ENCODE measurements at places on chromosomes 1 and 21. TPM values are rescaled to one million over a fixed set of nuclear protein-coding genes. Genes with fewer than 3 reads are reported as not detected.

GRCh38 chr1:153796786-153797659 is 21.8 kb downstream of the SLC27A3 start:
- DNase-seq: peak; percentile 78
- no peaks in the 10 kb centered on the region for H3K27me3 ChIP-seq
- H3K4me1 ChIP-seq: no peaks in the 10 kb centered on the region

- no peaks in the 10 kb centered on the region for H3K4me1 ChIP-seq
- peak overlapping the region; percentile 53 for H3K27ac ChIP-seq
- H3K36me3 ChIP-seq: no peaks in the 10 kb centered on the region
- H3K27me3 ChIP-seq: no peaks in the 10 kb centered on the region
- DNase-seq: no peak
Observed at GRCh38 chr1:206445911-206446356, 24.3 kb upstream of the IKBKE start.

GRCh38 chr1:44514673-44515072 is 109.6 kb downstream of the RNF220 start:
- no peaks in the 10 kb centered on the region for H3K4me1 ChIP-seq
- no peak overlapping the region for H3K27ac ChIP-seq
- H3K36me3 ChIP-seq: no peaks in the 10 kb centered on the region
- peaks cover 8% of the 10 kb centered on the region for H3K27me3 ChIP-seq
- H3K4me3 ChIP-seq: no peak overlapping the region
- DNase-seq: no peak

GRCh38 chr1:117732065-117732797 is 126.4 kb downstream of the TENT5C start:
- peaks cover 10% of the 10 kb centered on the region for H3K4me1 ChIP-seq
- no peaks in the 10 kb centered on the region for H3K27me3 ChIP-seq
- H3K4me3 ChIP-seq: no peak overlapping the region
- DNase-seq: no peak
- H3K27ac ChIP-seq: no peak overlapping the region
- no peaks in the 10 kb centered on the region for H3K36me3 ChIP-seq

DNA sequence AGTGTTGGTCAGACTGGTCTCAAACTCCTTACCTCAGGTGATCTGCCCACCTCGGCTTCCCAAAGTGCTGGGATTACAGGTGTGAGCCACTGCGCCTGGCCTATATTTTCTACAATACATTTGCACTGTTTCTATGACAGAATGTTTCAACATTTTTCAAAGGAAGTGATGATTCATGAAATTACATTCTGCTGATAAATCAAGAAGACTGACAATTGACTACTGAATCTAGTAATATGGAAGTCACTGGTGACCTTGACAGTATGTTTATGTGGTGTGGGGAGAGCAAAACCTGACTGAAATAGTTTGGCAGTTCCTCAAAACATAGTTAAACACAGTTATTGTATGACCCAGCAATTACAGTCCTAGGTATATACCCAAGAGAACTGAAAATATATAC is 18.1 kb downstream of the LRIF1 start:
- H3K4me1 ChIP-seq: no peaks in the 10 kb centered on the region
- H3K27ac ChIP-seq: no peak overlapping the region
- peaks cover 35% of the 10 kb centered on the region for H3K36me3 ChIP-seq
- DNase-seq: no peak
- no peaks in the 10 kb centered on the region for H3K27me3 ChIP-seq
- no peak overlapping the region for H3K4me3 ChIP-seq

DNA sequence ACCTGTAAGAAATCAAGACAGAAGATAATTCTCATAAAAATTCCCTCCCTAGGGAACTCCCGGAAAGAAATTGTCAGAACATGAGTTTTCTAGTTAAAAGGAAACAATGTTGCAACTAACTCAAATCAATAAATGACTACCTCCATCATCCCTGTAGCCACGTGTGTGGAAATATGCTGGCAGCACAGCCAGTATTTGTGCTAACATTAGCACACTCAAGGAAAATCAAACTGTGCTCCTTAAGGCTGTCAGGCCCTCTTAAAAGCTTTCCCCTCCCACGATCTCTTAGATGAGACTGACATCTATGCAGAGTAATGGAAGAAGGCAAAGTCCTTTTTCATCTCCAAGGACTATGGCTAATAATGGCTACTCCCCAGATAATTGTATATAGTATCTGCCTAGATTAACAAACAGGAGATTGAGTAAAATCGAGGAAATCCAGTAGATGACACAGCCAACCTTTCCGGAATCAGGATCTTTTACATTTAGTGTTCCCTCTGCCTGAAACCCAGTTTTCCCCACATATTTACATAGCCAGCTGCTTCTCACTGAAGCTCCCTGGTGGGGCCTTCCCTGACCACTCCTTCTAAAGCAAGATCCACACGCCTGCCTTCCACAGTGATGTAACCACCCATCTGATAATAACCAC is 50.9 kb upstream of the NR5A2 start:
- no peak overlapping the region for H3K27ac ChIP-seq
- H3K27me3 ChIP-seq: peaks cover 4% of the 10 kb centered on the region
- H3K4me3 ChIP-seq: no peak overlapping the region
- H3K4me1 ChIP-seq: no peaks in the 10 kb centered on the region
- H3K36me3 ChIP-seq: no peaks in the 10 kb centered on the region

- DNase-seq: no peak
- H3K27me3 ChIP-seq: peaks cover 16% of the 10 kb centered on the region
Observed at GRCh38 chr1:2411801-2412394, 466 bp downstream of the PEX10 start.

GRCh38 chr21:33019885-33020557 is 5.7 kb upstream of the OLIG2 start:
- peak overlapping the region; percentile 24 for H3K4me3 ChIP-seq
- DNase-seq: no peak
- peaks cover 11% of the 10 kb centered on the region for H3K4me1 ChIP-seq
- H3K36me3 ChIP-seq: no peaks in the 10 kb centered on the region

GRCh38 chr1:226083302-226084101 is 21.0 kb downstream of the H3-3A start:
- H3K27ac ChIP-seq: peak overlapping the region; percentile 79
- DNase-seq: peak; percentile 88
- peak overlapping the region; percentile 81 for H3K4me3 ChIP-seq
- H3K4me1 ChIP-seq: peaks cover 8% of the 10 kb centered on the region
- no peaks in the 10 kb centered on the region for H3K36me3 ChIP-seq

- no peak overlapping the region for H3K27ac ChIP-seq
- DNase-seq: no peak
- no peaks in the 10 kb centered on the region for H3K36me3 ChIP-seq
- no peak overlapping the region for H3K4me3 ChIP-seq
Observed at GRCh38 chr21:14251336-14251735, 35.4 kb downstream of the RBM11 start.

- no peaks in the 10 kb centered on the region for H3K36me3 ChIP-seq
- no peaks in the 10 kb centered on the region for H3K4me1 ChIP-seq
- H3K4me3 ChIP-seq: no peak overlapping the region
Observed at GRCh38 chr1:23263380-23263887, 46.1 kb upstream of the HTR1D start.

DNA sequence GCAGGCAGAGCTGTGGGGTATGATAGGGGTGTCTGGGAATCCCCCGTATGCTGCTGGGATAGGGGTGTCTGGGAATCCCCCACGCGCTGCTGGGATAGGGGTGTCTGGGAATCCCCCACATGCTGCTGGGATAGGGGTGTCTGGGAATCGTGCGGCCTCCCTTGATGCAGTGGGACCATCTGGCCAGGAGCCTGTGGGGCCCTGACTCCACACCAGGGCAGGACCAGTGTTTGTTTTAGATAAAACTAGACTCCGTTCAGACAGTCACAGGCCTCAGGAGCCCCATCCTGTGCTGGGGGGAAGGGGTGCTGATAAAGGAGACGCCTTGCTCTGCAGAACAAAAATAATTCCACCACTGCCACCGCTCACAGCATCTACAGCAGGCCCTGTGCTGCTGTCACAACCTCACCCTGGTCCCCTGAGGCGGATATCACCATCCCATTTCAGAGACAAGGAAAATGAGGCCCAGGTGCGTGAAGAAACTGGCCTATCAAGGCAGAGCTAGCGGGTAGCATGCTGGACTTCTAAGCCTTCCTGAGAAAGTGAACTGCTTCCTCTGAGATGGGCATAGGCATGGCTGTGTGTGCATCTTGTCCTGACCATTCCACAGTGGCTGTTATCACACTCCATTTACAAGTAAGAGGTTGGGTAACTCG is 24.0 kb downstream of the ECE1 start:
- H3K27ac ChIP-seq: peak overlapping the region; percentile 42
- peaks cover 46% of the 10 kb centered on the region for H3K36me3 ChIP-seq
- no peak overlapping the region for H3K4me3 ChIP-seq
- DNase-seq: peak; percentile 4
- H3K27me3 ChIP-seq: no peaks in the 10 kb centered on the region

GRCh38 chr1:93616996-93617669 is 64.5 kb downstream of the BCAR3 start:
- H3K4me1 ChIP-seq: peaks cover 72% of the 10 kb centered on the region
- peak overlapping the region; percentile 78 for H3K27ac ChIP-seq
- H3K36me3 ChIP-seq: no peaks in the 10 kb centered on the region
- no peaks in the 10 kb centered on the region for H3K27me3 ChIP-seq
- DNase-seq: peak; percentile 43

GRCh38 chr1:112618721-112619517 is at the start of gene ST7L:
Gene ST7L, minus strand, starts transcription at chr1:112619141. Its CDS starts 28 bp downstream, at chr1:112619113.
- peak within 1 kb of the TSS; percentile 98 for H3K4me3 ChIP-seq
- peak within 1 kb of the TSS; percentile 98 for H3K27ac ChIP-seq
- no peaks in the 10 kb centered on the region for H3K27me3 ChIP-seq
- peaks cover 25% of the 10 kb centered on the region for H3K36me3 ChIP-seq
- peaks cover 24% of the 10 kb centered on the region for H3K4me1 ChIP-seq

- no peaks in the 10 kb centered on the region for H3K36me3 ChIP-seq
- peak overlapping the region; percentile 58 for H3K4me3 ChIP-seq
- peak; percentile 55 for DNase-seq
Observed at GRCh38 chr1:159829822-159830465, 3.3 kb downstream of the SLAMF8 start.

GRCh38 chr1:89911191-89911991 is 83.5 kb upstream of the ZNF326 start:
- H3K27me3 ChIP-seq: no peaks in the 10 kb centered on the region
- H3K4me3 ChIP-seq: no peak overlapping the region
- no peak for DNase-seq
- no peak overlapping the region for H3K27ac ChIP-seq
- H3K36me3 ChIP-seq: no peaks in the 10 kb centered on the region

- H3K27me3 ChIP-seq: no peaks in the 10 kb centered on the region
- peaks cover 13% of the 10 kb centered on the region for H3K36me3 ChIP-seq
Observed at GRCh38 chr21:42222821-42223390, 4.0 kb downstream of the ABCG1 start.

GRCh38 chr1:157969697-157970485 is 23.6 kb upstream of the KIRREL1 start:
- no peak overlapping the region for H3K27ac ChIP-seq
- H3K36me3 ChIP-seq: no peaks in the 10 kb centered on the region
- no peaks in the 10 kb centered on the region for H3K4me1 ChIP-seq

- DNase-seq: no peak
- H3K27ac ChIP-seq: no peak overlapping the region
- H3K27me3 ChIP-seq: no peaks in the 10 kb centered on the region
- H3K4me1 ChIP-seq: no peaks in the 10 kb centered on the region
- H3K36me3 ChIP-seq: no peaks in the 10 kb centered on the region
Observed at GRCh38 chr1:221634606-221635005, 107.3 kb downstream of the DUSP10 start.

- no peaks in the 10 kb centered on the region for H3K27me3 ChIP-seq
- H3K4me1 ChIP-seq: no peaks in the 10 kb centered on the region
- DNase-seq: no peak
- H3K36me3 ChIP-seq: no peaks in the 10 kb centered on the region
- H3K4me3 ChIP-seq: no peak overlapping the region
Observed at GRCh38 chr1:196355206-196355786, 252.9 kb downstream of the KCNT2 start.

DNA sequence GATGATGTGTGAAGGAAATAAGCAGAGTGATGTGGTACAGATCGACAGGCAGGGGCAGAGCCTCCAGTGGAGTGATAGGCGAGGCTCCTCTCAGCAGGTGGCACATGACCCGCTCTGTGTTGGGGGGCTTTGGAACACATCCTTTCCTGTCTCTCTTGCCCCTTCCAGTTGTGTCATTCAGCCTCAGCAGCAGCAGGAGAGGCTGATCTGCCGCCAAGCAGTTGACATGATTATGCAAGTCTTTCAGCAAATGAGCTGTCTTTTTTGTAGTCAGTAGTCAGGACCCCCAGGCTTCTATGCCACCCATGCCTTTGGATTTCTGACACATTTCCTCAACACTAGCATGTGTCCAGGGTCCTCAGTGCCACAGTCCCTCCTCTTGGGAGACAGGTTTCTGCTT is 307.1 kb upstream of the C1orf174 start:
- no peaks in the 10 kb centered on the region for H3K27me3 ChIP-seq
- no peaks in the 10 kb centered on the region for H3K4me1 ChIP-seq
- H3K36me3 ChIP-seq: no peaks in the 10 kb centered on the region
- H3K4me3 ChIP-seq: no peak overlapping the region
- DNase-seq: no peak

- no peaks in the 10 kb centered on the region for H3K4me1 ChIP-seq
- H3K27me3 ChIP-seq: no peaks in the 10 kb centered on the region
- H3K4me3 ChIP-seq: no peak overlapping the region
Observed at GRCh38 chr1:15876357-15877055, 29.0 kb downstream of the SPEN start.

GRCh38 chr1:34460193-34460592 is 283.5 kb downstream of the C1orf94 start:
- H3K4me3 ChIP-seq: no peak overlapping the region
- no peaks in the 10 kb centered on the region for H3K4me1 ChIP-seq
- DNase-seq: no peak

DNA sequence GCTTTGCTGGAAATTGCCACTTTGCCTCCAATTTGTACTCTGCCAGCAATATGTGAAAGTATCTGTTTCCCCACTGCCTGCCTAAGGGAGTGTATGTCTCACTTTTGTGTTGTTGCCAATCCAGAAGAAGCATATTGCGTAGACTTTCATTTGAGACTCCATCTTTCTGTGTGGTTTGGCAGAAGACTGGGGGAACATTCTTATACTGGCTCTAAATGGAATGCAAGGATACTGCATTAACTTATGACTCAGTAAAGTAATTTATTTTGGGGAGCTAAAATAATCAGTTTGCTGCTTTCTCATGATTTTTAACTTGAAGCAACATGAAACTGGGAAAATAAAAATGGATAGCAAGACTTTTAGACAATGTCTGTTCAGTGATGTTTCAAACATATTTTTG is 107.7 kb upstream of the TMPRSS2 start:
- peaks cover 16% of the 10 kb centered on the region for H3K4me1 ChIP-seq
- no peak for DNase-seq
- H3K36me3 ChIP-seq: no peaks in the 10 kb centered on the region
- H3K27me3 ChIP-seq: peaks cover 4% of the 10 kb centered on the region

GRCh38 chr1:186904361-186904760 is 75.6 kb downstream of the PLA2G4A start:
- peaks cover 5% of the 10 kb centered on the region for H3K36me3 ChIP-seq
- no peaks in the 10 kb centered on the region for H3K27me3 ChIP-seq
- no peak overlapping the region for H3K4me3 ChIP-seq
- peaks cover 10% of the 10 kb centered on the region for H3K4me1 ChIP-seq

DNTTIP2 gene
- polyA plus RNA-seq: 55.8 TPM

ZNF683 gene
- polyA plus RNA-seq: 0.04 TPM

TFAP2E gene
- 0.17 TPM for polyA plus RNA-seq

SMCP gene
- not detected for polyA plus RNA-seq

B3GALT5 gene
- 0.01 TPM for polyA plus RNA-seq

CNKSR1 gene
- polyA plus RNA-seq: 1.6 TPM

TNFRSF9 gene
- not detected for polyA plus RNA-seq

SH2D5 gene
- 12.4 TPM for polyA plus RNA-seq

TMEM82 gene
- polyA plus RNA-seq: not detected

TLCD4 gene
- polyA plus RNA-seq: 13.0 TPM

CHODL gene
- 0.15 TPM for polyA plus RNA-seq

PLEKHA6 gene
- 5.2 TPM for polyA plus RNA-seq

TTF2 gene
- 1.2 TPM for polyA plus RNA-seq

UTS2 gene
- not detected for polyA plus RNA-seq
